ENCODE measurements at places on chromosomes 3 and 15.

DNA sequence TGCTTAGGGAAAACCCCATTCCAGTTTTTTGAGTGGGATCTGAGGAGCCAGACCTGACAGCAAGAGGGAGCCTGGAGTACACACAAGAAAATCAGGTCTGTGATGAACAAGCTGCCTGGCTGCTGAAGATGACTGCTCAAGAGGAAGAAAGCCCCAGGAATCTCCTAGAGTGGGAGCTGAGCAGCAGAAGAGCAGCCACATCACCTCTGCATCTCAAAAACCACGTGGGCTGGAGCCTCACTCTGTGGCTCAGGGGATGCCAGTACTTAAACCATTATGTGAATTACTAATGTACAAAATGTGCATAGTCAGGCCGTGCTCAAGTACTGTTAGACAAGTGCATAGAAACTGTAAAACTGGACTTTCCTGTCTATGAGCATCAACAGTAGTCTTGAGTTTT lies 52.4 kb downstream of the SLC9A9 start:
- DNase-seq, result no peak

GRCh38 chr3:126621171-126621570 lies 33.8 kb downstream of the TXNRD3 start:
- DNase-seq, result no peak

- DNase-seq, result peak; percentile 27
These were observed 21.2 kb downstream of the PRKAR2A start for GRCh38 chr3:48826451-48826850.

DNA sequence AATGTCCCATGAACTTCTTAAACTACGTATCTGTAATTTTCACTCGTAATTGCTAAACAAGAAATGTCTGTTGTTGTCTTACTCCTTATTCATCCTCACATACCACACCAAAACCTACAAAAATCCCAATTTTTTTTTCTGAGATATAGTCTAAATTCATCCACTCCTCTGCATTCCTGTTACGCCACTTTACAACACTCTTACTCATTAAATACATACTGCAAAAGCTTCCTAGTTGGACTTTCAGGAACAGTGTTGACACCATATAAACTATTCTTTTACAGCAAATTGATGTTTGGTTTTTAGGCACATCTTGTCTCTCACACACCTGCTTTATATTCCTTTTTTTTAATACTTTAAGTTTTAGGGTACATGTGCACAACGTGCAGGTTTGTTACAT lies 934.9 kb upstream of the CADM2 start:
- DNase-seq, result no peak

DNA sequence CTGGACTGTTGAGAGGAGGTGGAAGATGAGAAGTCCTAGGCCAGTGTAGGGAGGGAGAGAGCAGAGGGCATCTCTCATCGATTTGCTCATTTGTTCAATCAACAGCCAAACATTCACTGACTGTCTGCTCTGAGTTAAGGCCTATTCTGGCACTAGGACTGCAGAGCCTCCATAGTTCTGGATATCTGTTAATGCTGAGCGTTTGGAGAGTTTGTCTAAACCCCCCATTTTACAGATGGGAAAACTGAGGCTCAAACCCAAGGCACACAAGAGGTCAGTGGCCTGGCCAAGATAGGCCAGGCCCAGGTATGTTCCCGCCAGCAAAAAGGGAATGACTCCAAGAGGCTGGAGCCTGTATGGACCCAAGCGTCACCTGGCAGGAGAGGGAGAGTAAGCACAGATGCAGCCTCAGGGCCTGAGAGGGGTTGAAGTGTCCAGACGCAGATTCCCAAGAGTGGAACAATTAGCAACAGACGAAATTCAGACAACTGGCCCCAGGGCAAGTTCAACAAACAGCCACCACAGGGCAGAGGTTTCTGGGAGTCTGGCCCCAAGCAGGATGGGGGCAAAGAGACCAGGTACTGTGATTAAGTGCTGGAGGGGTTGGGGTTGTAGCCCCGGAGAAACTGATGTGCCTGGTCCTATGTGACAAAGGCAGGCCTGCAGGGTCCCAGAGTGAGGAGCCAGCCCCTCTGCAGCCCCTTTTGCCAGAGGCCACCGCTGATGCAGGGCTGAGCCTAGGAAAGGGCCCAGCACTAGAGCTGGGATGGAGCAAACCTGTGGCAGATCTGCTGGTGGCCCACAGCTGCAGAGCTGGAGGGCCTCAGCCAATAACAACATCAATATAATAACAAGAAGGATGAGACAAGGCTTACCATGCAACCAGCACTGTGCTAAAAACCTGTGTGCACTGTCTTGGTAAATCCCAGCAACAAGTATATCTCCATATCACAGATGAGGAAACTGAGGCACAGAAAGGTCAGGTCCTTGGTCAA lies 245.1 kb upstream of the TLE3 start:
- DNase-seq, result no peak

GRCh38 chr3:119597548-119598288 lies at the start of gene PLA1A:
Gene PLA1A, plus strand, starts transcription at chr3:119597885. Its CDS starts 29 bp downstream, at chr3:119597914.
- peak; percentile 28 for DNase-seq

Measured in suppressor macrophage treated with lipopolysaccharide for 4 hours (primary cell).